ENCODE measurements at places on chromosomes 13 and 19.

DNA sequence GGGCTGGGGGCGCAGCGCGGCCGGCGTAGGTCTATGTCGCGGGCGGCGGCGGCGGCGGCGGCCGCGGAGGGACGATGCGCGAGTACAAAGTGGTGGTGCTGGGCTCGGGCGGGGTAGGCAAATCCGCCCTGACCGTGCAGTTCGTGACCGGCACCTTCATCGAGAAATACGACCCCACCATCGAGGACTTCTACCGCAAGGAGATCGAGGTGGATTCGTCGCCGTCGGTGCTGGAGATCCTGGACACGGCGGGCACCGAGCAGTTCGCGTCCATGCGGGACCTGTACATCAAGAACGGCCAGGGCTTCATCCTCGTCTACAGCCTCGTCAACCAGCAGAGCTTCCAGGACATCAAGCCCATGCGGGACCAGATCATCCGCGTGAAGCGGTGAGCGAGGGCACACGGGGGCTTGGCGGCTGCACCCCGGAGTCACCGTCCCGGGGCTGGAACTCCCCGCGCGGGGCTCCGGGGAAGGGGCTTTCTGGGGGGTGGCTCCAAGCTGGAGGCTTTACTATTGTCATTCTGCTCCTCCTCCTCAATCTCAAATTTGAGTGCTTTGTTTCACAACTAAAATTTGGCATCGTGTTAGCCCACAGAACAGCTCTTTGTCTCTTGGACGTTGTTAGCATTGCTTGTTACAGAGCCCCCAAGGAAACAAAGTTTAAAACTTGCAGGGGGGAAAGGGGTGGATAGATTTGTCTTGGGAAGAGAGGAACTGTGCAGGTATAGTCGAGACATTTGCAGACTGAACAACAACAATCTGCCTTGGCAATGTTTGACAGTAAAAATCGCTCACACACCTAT, 630 bp downstream of the RAP2A start:
- DNase-seq: peak; percentile 66

- no peak for DNase-seq
Observed at GRCh38 chr13:73922493-73923393, 211.5 kb downstream of the KLF12 start.

DNA sequence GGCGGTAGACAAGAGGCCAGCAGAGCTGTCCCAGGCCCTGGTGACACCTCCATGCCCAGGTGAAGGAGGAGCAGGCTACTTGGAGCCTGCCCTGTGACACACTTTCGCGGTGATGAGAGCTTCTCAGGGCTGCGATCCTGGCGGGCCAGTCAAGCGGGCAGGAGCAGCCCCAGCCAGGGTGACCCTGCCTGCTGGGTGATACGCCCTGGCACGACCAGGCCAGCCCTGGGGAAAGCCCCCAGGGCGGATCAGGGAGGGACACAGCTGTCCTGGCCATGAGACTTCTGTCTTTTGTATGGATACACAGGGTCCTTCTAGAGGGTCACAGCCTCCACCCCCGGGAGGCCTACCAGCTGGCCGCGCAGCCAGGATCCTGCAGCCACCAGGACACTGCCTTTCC, 13.1 kb downstream of the DNM2 start:
- DNase-seq: no peak

DNA sequence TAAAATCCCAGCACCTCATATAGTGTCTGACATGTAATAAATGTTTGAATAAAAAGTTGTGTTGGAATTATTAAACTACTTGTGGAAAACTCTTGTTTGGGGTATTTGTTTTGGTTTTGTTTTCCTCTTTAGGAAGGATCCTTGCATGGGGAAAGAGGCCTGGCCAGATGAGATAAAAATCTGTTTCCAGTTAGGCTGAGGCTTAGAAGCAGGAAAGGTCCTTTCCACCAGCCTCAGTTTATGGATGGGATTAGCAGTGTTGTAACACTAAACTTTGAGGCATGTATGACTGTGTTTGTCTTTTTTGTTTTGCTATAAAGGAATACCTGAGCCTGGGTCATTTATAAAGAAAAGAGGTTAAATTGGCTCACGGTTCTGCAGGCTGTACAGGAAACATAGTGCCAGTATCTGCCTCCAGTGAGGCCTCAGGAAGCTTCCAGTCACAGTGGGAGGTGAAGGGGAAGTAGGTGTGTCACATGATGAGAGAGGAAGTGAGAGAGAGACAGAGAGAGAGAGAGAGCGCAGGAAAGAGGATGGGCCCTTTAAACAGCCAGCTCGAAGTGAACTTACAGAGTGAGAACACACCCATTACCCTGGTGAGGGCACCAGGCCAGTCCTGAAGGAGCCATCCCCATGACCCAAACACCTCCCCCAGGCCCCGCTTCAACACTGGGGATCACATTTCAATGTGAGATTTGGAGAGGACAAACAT, 21.6 kb downstream of the SPATA13 start:
- no peak for DNase-seq

GRCh38 chr19:16336571-16336970, 11.9 kb downstream of the KLF2 start:
- no peak for DNase-seq

DNA sequence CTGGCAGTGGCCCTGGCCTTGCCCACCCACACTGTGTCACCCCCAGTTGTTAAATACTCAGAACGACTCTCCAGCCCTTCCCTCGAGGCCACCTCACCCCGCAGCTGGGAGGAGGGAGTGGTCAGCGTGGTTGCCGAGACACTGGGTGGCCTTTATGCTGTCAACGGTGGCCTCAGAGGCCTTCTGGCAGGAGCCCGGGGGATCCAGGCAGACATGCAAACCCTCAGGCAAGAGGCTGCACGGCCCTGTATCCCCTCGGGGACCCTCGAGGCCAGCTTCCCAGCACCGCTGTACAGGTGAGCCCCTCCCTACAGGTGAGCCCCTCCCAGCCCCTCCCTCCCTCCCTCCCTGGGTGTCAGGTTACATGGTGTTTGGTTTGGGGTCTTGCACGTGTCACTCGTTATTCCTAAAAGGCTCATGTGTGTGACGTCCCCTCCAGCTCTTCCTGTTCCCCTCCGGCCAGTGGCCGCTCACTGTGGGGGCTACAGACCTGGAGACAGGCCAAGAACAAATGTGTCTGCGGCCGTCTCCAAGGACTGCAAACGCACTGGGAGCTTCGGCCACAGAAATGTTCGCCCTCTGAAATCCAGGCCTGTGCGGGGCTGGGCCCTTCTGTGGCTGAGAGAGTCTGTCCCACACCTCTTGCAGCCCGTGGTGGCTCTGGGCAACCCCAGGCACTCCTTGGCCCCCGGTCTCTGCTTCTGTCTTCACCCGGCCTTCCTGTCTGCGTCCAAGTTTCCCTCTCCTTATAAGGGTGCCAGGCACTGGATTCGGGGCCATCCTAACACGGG, at the start of gene TEKTIP1:
Gene TEKTIP1, plus strand, starts transcription at position 210 of the 791 bp plus-strand sequence. Its CDS starts 4 bp downstream, at position 214.
- DNase-seq: no peak

DNA sequence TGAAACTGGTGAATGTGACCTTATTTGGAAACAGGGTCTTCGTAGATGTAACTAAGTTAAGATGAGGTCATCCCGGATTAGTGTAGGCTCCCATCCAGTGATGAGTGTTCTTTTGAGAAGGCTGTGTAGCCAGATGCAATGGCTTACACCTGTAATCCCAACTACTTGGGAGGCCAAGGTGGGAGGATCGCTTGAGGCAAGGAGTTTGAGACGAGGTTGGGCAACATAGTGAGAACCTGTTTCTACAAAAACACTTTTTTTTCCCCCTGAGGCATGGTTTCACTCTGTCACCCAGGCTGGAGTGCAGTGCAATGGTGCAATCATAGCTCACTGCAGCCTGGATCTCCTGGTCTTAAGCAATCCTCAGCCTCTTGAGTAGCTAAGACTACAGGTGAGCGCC, 36.4 kb downstream of the FBN3 start:
- no peak for DNase-seq

GRCh38 chr19:48946463-48947257, 8.0 kb upstream of the BAX start:
- no peak for DNase-seq

GRCh38 chr19:6110360-6110977, at the start of gene RFX2:
Gene RFX2 (minus strand): TSS chr19:6110500. CDS start chr19:6047496, 63,004 bp downstream.
- peak; percentile 99 for DNase-seq

DNA sequence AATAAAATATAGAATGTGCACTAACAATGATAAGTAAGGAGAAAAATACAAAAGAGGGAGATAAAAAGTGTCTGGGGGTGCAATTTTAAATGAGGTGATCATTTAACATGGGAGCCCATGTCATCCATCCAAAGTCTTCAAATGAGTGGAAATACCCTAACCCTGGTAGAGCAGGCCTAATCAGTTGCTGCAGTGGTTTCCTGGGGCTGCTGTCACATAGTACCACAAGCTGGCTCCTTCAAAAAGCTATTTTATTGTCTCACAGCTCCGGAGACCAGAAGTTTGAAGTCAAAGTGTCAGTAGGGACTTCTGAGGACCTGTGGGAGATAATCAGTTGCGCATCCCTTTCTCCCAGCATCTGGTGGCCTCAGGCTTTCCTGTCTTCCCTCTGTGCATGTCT, 717.9 kb downstream of the DIAPH3 start:
- no peak for DNase-seq

GRCh38 chr19:6381030-6381750, 5.5 kb upstream of the PSPN start:
- DNase-seq: no peak

DNA sequence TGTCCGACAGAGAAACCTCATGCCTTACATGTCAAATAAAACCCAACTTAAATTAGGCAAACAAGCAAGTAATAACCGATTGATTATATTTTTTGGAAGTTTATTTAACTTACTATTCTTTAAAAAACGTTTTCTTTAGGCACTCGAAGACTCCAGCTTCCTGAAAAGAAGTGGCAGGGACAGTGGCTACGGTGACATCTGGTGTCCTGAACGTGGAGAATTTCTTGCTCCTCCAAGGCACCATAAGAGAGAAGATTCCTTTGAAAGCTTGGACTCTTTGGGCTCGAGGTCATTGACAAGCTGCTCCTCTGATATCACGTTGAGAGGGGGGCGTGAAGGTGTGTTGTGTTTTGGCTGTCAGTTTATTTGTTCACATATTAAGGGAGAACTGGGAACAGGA, 164.4 kb downstream of the LMO7 start:
- no peak for DNase-seq

GRCh38 chr13:22915442-22916082, 265.2 kb upstream of the SGCG start:
- DNase-seq: no peak

- DNase-seq: no peak
Observed at GRCh38 chr13:37986811-37987210, 117.2 kb upstream of the TRPC4 start.

DNA sequence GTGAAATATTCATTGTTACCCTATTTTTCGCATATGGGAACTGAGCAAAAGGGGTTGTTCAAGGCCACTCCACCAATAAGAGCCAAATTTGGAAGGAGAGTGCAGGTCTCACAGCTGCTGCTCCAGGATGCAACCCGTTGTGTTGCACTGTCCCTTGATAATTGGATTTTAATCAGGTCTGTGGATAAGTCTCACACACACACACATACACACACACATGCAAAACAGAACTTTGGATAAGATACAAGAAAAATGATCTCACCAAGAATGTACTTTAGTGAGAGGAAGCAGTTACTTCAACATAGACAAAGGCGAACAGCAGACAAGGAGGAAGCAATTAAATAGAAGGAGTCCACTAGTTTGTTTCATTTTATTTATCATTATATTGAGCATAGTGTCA, 127.3 kb upstream of the EDNRB start:
- no peak for DNase-seq

DNA sequence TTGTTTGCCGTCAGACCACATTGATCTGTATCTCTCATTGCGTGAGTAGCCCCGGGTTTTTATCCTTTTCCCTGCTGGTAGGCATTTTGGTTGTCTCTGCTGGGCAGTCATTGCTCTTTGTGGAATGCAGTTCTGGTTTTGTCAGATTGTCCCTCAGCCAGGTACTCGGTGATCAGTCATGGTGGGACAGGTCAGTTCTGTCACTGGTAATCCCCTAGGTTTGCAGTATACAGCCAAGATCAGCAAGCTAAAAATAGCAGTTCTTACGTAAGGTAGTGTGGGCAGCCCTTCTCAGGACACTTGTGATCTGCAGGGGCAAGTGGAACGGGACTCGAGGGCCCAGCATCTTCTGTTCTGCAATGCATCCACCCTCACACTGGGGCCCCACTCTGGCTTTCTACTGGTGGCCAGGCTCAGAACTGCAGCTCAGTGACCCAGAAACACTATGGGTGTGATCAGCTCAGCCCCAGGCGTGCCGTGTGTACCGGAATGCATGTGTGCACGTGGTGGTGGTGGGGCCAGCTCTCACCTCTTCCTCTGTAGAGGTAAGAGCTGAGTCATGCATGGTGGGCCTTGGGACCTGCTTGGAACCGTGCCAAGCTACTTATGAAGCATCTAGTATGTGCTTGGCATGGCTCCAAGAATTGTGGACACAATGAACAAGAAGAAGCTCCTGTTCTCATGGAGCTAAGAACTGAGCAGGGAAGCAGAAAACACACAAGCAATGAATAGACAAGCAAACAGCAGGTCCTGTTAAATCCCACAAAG, 6.3 kb downstream of the PLEKHF1 start:
- peak; percentile 98 for DNase-seq

- DNase-seq: no peak
Observed at GRCh38 chr19:28847468-28847867, 365.5 kb downstream of the UQCRFS1 start.

- DNase-seq: no peak
Observed at GRCh38 chr13:102902789-102903347, 57.0 kb downstream of the ERCC5 start.

DNA sequence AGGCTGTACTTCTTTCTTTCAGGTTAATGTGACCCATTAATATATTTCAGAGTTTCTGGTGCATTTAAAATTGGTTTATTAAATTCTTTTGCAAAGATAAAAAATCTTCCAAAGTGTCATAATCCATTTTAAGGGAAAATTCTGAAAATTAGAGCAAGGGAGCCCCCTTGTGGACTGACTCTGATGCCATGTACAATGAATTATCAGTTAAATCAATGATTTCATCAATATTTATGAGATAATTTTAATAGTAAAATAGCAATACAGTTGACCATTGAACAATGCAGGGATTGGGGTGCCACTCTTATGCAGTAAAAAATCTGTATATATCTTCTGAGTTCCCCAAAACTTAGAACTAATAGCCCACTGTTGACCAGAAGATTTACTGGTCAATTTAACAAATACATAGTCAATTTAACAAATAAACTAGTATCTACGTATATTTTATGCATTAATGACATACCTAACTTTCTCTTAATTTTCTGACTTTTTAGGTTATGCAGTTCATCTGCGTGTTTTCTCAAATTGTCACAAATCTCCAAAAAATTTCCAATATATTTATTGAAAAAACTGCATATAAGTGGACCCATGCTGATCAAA, 479.1 kb upstream of the MIR17HG start:
- no peak for DNase-seq

Data from activated CD8-positive, alpha-beta memory T cell treated with anti-CD3 and anti-CD28 coated beads, Interleukin-2, amount 10 ng/mL, durations not matched to agents 7 days and 5 days (primary cell).